NCI-H1092 (cell line): ENCODE measurements at places on chromosomes 6 and 20.
A peak's percentile ranks its signal among the peaks of the same experiment; 100 is the strongest.

DNA sequence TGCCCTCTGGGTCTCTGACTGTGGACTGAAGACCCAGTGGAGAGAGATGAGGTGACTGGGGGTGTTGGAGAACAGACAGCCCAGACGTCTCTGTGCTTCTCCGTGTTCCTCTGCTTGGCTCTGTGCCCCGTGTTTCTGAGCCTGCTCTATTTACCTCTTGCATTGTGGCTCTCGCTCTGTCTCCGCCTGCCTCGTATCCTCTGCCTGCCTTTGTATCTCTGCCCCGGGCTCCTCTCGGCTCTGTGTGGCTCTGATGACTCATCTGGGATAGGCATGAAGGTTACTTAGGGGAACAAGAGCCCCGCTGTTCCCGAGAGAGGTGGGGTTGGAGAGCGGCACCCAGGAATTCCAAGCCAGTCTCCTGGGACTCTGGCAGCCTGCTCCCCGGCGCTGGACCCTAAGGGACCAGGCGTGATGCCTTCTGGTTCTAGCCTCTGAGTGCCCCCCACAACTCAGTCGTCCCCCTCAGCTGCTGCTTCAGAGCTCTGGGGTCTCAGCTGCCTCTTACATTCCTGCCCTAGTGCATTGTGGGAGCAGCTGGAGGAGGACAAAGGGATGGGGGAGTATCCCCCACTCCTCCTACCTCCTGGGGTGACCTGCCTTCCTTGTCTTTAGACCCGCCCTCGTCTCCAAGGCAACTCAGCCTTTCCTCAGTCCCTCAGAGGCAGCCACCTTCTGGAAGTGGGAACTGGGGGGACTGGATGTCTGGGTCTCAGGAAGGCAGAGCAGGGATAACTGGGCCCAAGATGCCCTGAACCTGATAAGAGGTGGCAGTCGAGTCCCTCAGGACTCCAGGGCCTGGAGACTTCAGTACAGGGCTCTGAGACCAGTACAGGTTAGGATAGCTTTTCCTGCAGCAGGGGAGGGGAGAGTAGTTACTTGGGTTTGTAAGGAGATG lies 1.9 kb downstream of the DDR1 start:
- no peak for DNase-seq

DNA sequence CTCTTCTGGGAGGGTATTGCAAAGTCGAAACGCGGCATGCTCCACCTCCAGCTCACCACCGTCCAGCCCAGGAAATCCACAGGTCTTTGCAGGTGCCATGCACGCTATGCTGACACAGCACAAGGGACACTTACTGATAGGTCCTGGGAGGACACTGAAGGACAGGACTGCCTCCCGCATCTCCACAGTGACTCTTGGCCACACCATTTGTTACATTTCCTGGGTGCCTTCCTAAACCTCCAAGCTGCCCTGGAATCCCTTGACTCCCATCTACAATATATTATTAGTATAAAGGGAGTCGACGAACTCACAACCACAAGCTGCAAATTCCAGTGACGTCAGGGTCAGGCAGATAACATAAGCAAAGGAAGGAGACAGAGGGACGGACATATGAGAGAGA lies 106.9 kb downstream of the JPH2 start:
- DNase-seq: no peak

GRCh38 chr6:161238500-161238899 lies 35.4 kb downstream of the AGPAT4 start:
- no peak for DNase-seq

DNA sequence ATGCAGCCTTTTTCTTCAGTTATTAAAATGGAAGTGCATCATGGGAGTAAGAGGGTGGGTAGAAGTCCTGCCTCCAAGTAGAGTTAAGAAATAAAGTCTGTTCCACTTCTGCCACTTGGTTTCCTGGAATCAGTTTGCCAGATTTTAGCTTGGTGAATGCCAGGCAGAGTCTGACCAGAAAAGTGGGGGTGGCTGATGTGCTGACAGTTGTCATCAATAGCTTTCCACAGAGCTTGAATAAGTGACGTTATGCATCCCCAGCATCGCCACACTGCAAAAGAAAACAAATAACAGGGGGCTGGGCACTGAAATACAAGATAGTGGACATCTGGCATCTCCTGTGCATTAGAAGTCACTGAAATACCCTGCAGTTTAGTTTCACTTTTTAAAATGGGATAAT lies 30.8 kb upstream of the CEP162 start:
- DNase-seq: no peak

DNA sequence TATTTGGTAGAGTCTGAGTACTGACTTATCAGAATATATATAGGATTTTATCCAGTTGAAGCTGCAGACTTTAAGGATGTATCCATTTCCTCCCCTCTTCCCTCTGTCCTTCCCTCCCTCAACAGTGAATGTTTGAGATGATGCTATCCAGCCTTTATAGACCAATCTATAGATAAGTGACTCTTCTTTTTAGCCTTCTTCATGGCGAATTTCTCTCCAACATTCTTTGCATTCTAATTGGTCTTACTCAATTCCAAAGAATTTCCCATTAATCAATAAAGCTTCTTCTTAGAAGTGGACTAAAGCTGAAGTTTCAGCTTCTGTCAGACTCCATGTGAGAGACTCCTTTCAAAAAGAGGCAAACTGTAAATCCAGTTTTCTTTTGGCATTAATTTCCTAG lies 99.3 kb downstream of the AIG1 start:
- DNase-seq: no peak

DNA sequence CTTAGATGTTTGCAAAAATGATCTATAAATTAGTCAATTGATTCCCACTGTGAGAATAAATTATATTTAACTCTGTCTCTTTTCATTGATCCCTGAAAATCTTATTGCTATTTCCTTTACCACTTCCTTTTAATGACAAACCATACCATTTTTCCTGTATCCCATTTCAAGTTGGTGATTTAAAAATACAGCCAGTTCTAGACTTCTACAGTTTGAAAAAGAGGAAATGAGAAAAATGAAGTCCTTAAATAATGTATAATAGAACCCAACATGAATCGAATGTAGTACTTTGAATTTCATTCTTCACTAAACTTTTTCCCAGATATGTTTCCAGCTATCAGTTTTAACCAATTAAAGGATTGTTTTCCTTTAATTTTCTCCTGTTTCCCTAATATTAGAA lies 29.5 kb upstream of the SDHAF4 start:
- no peak for DNase-seq

GRCh38 chr6:162344646-162345010 lies 382.9 kb downstream of the PRKN start:
- no peak for DNase-seq

- DNase-seq: peak; percentile 53
Observed at GRCh38 chr6:98787961-98788360, 46.4 kb upstream of the POU3F2 start.
